ENCODE measurements at places on chromosomes 12 and 14.

DNA sequence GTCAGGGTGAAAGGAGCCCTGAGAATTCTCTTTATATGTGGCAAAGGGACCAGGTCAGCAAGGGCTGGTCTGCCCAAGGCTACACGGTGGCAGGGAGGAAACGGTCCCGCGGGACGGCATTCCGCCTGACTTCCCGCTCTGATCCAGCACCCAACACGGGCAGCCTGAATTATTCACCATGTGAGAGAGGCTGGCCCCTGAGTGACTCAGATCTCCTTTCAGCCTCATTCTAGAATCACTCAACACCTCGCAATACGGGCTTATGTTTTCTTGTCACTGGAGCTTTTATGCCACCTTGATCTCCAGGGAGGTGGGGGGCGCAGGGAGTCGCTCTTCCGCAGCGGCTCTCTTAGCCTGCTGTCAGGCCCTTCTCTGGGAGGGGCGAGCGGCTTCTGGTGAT, 8.5 kb downstream of the LRTM2 start:
- no peak for DNase-seq

GRCh38 chr14:78307671-78308070, 137.5 kb downstream of the NRXN3 start:
- no peak for DNase-seq

DNA sequence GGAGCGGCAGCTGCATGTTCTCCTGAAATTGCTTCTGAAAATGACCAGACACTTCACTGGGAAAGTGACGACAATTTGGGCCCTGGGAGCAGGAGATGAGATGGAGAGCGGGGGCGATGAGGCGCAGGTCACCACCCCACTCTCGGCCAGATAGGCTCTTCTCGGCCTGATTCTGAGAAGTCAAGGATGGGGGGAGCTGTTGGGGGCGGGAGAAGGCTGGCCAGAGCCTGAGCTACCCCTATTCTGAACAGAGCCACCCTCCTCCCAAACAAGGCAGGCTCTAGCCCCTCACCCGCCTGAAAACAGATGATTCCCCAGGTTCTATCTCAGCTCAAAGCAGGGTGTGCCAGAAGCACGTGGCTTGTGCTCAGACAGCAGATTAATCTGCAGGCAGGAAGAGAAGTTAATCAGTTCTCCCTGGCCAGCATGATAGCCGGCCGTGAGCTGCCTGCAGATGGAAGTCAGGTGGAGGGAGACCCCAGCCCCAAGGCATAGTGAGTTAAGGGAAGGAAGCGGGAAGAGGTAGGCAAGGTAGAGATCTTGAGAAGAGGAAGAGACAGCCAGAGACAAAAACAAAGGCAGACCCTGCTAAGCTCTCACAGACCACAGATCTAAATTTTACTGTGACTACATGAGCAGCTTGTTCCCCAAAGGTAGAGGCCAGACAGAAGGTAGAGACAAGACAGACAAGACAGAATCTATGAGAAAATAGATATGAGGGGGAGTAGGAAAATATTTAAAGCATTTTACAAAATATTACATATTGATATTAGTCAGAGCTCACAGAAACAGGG, 10.9 kb upstream of the TAC3 start:
- DNase-seq, result no peak

DNA sequence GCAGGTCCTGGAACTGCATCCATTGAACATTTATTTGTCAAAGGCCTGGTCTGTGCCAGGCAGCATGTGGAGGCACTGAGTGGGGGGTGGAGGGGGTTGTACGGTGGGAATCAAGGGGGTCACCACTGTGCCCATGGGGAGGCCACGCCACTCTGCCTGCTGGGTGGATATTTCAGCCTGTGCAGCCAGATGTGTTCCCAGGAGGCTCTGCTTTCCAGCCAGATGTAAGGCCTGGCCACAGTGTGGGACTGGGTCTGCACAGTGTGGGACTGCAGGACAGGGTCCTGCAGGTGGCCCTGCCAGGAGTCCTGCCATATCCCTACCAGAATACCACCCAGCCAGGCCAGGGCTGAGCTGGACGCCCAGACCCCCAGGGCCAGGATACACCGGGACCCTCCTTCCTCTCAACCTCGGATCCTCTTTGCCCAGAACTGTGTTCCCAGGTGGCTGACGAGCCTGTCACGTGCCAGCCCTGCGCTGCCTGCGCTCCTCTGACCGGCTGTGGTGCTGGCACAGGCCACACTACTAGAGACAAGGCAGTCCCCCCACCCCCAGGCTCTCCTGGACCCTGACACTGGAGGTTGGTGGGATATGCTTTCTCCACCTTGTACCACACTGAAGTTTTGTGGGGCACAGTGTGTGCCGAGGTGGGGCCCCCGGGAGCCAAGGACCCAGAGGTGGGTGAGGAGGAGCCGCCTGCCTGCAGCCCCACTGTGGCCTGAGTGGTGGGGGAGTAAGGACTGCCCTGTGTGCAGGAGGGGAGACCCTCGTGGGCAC, 17.5 kb downstream of the XRCC3 start:
- DNase-seq, result no peak

- no peak for DNase-seq
Observed at GRCh38 chr12:50018154-50018553, 7.1 kb downstream of the RACGAP1 start.

- DNase-seq, result no peak
Observed at GRCh38 chr12:33000016-33000415, 103.4 kb upstream of the PKP2 start.

DNA sequence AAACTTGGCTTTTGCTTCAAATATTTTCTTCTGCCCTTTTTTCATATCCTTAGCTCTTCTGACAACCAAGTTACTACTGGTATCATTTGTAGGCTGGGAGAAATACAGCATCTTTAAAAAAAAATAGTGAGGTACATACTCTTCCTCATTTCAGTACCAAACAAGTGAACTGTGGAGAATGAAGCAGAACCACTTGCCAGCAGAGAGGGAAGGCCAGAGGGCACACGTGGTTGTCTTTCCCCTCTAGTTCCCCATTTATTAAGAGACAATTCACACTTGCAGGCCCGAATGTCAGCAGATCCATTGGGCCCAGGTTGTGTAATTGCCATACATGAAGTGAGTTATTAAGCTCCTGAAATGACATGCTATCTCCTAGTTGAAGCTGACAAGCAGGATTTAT, 3.2 kb downstream of the SUSD6 start:
- peak; percentile 65 for DNase-seq

GRCh38 chr12:63965936-63966605, 121.6 kb downstream of the SRGAP1 start:
- DNase-seq, result no peak

GRCh38 chr14:103436533-103436932, 51.3 kb downstream of the MARK3 start:
- no peak for DNase-seq

- DNase-seq, result no peak
Observed at GRCh38 chr14:67514650-67515385, 18.3 kb upstream of the PLEKHH1 start.

GRCh38 chr12:88245905-88246304, 103.8 kb downstream of the TMTC3 start:
- DNase-seq, result no peak

GRCh38 chr12:56129942-56130495, 2.0 kb downstream of the ESYT1 start:
- DNase-seq, result no peak

- no peak for DNase-seq
Observed at GRCh38 chr12:68865399-68866164, 57.6 kb downstream of the MDM2 start.

DNA sequence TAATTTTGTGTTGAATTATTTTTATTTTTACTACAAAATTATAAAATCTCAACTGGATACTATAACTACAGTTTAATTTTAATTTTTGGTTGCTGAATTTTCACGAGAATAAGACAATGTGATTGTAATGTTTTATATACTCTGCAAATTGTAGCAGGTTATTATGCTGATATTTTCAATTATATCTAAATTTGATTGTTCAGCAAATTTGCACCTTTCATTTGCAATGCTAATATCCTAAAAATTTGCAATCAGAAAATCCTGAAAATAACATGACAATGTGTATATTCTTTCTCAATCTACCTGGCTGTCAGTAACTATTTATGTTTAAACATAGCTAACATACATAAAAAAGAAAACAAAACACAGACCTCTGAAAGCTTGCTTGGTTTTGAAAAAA, 932.2 kb upstream of the LRFN5 start:
- no peak for DNase-seq

DNA sequence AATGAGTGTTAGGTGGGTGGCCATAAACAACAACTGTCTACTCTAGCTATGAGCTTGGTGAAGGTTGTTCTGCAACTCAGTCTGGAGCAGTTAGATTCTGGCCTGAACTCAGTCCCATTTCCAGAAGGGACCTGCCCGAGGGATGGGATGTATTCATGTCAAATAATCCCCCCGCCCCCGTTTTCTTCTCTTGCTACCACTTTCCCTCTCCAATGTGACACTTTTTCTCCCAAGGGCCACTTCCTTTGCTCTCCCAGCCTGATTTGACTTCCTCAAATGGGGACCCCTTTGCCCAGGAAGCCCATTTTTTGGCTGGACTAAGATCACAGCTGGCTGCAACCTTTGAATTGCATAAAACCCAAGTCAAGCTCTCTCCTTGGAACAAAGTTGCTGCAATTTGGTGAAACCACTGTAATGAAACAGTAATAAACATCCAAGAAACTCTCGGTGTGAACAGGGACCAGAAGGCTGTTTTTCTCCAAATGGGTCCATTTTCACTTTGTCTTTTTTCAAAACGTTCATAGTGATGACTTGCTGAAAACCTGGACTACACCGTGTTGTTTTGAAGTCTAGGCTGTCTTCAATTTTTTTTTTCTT, 137.2 kb upstream of the GSC start:
- DNase-seq, result no peak

DNA sequence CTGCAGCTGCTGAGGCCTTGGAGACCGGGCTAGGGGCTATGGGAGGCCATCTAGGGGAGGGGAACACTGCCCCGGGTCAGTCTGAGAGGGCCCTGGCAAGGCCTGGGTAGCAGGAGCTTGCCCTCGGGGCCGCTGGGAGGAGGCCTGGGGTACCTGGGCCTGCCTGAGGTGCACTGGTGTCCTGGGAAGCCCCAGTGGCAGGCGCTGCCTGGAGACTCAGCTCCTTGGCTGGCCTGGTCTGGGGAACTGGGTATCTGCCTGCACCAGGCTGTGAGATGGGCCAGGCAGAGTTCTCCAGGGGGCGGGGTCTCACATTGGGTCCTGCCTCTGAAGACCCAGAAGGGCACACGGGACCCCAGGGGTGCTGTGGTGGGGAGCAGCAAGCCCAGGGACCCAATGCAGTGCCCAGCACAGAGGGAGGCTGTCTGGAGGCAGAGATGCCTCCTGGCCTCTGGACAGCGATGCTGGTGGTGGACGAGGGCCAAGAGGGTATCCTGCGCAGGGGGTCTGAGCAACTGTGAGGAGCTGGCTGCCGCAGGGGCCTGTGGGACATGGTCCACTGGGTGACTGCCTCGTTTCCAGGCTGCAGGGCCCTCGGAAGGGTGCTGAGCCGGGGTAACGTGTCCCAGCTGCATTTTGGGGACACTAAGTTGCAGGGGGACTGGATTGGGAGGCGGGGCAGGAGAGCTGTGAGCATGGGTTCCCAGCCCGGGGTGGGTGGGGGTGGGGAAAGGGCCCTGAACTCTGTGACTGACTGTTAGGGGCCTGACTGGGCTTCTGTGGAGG, 7.4 kb upstream of the MTA1 start:
- DNase-seq, result no peak

DNA sequence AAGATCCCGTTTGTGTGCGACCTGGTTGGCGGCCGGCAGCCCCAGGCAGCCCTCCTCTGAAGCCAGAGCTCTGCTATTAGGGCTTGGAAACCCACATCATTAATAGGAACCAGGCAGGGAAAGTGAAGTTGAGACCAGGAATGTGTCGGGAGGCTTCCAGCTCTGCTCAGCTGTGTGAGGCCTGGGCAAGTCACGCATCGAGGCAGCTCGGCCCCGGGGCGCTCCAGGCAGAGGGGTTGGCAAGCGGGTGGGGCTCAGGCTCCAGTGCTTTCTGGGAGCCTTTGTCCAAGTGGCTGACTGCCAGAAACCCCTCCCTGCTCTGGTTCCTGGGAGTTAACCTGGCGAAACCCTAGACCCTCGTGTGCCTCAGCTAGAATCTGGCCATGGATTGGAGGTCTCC, 1151.7 kb downstream of the VRK1 start:
- no peak for DNase-seq

- DNase-seq, result peak; percentile 95
Observed at GRCh38 chr14:73741386-73741875, 27.2 kb upstream of the PNMA1 start.

DNA sequence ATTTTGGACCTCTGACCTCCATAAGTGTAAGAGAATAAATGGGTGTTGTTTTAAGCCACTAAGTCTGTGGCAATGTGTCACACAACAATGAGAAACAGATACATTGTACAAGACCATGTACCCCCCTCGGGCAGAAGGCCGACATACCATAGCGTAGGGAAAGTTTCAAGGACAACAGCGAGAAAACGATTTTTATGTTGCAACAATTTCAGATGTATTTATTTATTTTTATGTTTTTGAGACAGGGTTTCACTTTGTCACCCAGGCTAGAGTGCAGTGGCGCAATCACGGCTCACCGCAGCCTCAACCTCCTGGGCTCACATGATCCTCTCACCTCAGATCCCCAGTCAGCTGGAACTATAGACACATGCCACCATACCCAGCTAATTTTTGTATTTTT, 136.4 kb upstream of the NCOR2 start:
- DNase-seq, result no peak

GRCh38 chr12:645563-646071, 17.6 kb downstream of the NINJ2 start:
- no peak for DNase-seq

GRCh38 chr12:104183443-104183842, 32.1 kb upstream of the TXNRD1 start:
- no peak for DNase-seq

DNA sequence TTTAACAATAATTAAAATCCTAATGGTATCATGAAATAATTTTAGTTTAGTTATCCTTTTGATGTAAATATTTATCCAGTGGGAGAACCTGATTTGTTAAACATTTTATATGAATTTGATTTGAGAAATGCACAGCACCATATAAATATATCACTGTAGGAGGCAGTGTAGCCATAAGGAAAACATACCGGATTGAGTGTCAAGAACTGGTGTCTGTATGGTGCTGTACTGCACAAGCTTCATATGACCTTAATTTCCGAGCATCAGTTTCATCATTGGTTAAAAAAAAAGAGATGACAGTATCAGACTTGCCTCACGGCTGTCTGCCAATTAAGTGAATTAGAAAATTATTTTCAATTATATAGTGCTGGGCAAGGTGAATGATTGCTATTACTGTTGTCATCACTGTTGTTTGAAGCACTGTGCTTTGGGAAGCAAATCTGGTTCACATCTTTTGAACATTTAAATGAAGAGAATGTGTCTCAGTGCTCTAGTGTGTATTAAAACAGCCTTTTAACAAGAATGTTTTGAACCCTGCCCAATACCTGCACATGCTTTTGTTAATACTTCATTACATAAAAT, 72.1 kb downstream of the TMTC2 start:
- no peak for DNase-seq

GRCh38 chr12:53625373-53625945, 723 bp downstream of the ATF7 start:
- DNase-seq, result no peak

DNA sequence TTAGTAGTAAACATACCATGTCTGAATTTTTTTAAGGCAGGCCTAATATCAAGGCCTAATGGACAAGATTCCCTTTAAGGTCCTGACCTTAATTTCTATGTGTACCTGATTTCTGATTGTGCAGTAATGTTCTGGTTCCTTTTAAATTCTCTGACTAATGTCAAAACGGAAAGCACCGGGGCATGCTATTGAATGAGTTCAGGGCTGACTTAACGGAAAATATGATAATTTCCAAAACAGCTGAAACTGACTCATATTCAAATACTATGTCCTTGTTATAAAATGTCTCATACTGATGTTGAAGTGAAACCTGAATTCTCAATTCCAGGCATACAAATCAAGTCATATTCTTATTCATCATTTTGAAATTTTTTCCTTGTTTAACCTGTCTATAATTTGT, 6.7 kb downstream of the TAS2R43 start:
- DNase-seq, result no peak
